ENCODE measurements at places on chromosomes 12 and 14.
A peak's percentile ranks its signal among the peaks of the same experiment; 100 is the strongest.

GRCh38 chr12:15982071-15982470 is 70.9 kb downstream of the DERA start:
- DNase-seq, result no peak

DNA sequence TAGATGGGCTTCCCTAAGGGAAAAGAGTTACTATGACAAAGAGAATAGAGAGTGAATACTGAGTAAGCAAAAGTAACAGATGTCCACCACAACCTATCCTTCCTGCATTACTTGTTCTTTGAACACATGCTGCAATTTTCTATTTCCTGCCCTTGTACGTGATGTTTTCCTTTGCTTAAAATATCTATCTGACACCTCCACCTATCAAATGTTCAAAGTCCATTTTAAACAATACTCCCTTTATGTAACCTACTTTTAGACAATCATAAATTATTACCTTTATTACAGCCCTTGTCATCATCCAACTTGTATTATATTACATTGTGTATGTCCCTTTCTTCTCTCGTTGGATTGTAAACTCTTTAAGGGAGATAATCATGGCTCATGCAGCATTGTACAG is 147.2 kb upstream of the DYRK2 start:
- no peak for DNase-seq

DNA sequence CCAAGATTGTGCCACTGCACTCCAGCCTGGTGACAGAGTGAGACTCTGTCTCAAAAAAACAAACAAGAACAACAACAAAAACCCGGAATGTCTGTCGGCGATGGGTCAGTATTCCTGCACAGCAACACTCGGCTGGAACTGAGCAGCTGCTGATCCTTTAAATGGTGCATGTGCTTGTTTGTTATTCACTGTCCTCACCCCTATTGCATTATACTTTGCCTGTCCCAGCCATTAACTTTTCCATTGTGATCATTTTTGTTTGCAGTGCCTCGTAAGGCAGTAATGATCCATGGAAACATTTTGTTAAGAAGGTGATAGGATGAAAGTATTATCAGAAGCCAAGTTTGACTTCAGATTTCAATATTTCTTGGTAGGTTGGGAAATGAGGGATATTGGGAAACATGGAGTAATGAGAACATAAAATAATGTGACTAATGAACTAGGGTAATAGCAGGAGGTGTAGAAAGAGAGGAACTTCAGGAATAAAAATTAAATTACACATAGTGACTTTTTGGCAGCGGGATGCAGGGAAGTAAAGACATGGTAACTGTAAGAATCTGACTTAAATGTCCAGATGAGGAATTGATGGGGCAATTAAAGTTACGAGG is 6.1 kb downstream of the ACSS3 start:
- no peak for DNase-seq

- no peak for DNase-seq
Measured at GRCh38 chr12:59834659-59835474, 239.0 kb downstream of the SLC16A7 start.

- no peak for DNase-seq
Measured at GRCh38 chr14:35558680-35559079, 24.7 kb downstream of the INSM2 start.

DNA sequence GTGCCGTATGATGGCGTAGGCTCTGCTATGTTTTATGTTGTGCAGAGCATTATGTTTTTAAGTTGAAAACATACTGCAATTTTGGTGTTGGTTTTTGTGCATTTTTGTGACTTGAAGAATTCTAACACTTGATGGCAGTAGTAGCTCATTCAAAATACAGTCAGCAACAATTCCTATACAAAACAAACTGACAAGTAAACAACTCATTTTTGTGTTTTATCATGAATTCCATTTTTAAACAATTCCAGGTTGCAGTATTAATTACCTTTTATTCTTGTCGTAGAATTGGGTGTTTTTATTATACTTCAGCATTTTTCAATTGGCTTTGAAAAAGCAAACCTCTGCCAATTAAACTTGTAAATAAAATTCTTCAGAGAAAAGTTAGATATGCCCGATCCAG is 4.1 kb upstream of the CCER1 start:
- peak; percentile 21 for DNase-seq

DNA sequence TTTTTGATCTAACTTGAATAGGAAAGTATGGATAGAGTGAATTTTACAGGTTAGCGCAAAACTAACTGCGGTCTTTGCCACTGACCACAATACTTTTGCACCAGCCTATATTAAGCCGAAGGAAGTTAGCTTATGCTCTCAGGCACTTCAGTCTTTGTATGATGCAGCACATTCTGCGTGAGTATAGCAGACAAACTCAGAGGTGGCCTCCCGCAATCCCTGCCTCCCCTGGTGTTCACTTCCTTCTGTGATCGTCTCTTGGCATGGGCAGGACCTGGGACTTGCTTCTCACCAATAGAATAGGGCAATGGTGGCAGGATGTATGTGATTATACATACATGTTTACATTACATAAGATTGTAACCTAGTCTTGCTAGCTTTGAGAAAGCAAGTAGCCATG is 10.3 kb upstream of the SLC6A13 start:
- DNase-seq, result no peak

DNA sequence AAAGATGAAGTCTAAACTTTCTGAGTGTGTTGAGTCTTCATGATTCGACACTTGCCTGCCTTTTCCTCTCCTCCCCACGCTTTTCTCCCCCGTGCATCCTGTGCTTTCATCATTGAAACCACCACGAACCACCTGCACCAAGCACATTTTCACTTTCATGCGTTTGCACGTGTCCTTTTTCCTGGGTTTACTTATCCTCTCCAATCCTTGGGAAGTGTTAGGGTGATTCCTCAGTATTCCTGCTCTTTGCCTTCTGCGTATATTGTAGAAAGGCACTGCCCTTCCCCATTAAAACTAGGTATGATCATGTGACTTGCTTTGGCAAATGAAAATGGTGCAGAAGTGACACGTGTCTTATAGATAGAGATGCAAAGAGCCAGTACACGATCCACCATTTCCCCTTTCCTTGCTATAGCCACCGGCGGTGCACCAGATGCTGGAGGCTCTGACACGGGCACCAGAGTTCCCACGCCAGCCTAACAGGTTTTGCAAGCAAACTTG is 106.6 kb downstream of the BRMS1L start:
- no peak for DNase-seq

GRCh38 chr14:99815696-99816095 is 22.5 kb downstream of the EML1 start:
- no peak for DNase-seq

DNA sequence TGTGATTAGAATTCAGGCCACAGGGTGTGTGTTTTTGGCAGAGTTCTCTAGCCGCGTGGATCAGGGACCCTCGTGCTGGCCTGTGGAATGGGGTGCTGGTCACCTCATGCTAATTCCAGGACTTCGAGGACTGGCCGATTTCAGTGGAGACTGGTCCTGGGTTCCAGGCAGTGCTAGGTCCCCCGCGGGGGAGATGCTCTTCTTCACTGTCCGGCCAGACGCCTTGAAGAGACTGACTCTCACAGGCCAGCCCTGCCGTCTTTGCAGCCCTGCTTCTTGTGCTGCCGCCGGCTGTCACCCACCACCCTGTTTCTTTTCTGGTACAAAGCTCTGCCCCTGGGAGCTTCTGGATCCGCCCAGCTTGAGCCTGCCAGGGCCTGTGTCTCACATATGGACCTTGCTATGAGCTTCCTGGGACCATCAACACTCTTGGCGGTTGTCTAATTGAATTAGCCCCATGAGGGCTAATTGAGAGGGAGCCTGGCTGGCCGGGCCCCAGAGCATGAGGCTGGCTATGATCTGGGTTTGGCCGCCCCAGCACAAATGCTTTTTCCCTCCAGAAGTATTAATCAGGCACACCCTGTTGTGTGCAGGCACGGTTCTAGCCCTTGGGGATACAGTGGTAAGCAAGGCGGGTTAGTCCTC is 8.2 kb downstream of the MLXIP start:
- DNase-seq, result no peak

All from NCI-H1694 treated with DMSO at 0.1 percent for 48 hours (cell line).